Heart left ventricle (tissue), 16 donors: ENCODE measurements at places on chromosomes 5 and 9. TPM values are rescaled to one million over a fixed set of nuclear protein-coding genes. Genes with fewer than 3 reads are reported as not detected.

GHR gene
- 12.8 TPM for total RNA-seq

DNA sequence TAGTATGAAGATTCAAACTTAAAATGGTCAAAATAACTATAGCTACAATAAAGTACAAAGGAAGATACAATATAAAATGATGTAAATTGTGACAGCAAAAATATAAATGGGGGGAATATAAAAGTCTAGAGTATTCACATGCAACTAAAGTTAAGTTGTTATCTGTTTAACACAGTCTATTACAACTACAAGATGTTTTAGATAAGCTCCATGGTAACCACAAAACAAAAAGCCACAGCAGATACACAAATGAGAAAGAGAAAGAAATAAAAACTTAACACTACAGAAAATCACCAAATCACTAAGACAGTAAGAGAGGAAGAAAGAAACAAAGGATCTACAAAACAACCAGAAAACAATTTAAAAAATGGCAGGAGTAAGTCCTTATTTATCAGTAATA is 17.0 kb upstream of the SH3TC2 start:
- no peak for DNase-seq

GRCh38 chr9:128025736-128026135 is 41.4 kb downstream of the NAIF1 start:
- DNase-seq, result no peak

GRCh38 chr9:92685022-92685421 is 15.1 kb upstream of the IPPK start:
- no peak for DNase-seq
